Peyer's patch (tissue), 4 donors: ENCODE measurements at places on chromosomes 3 and 15. TPM values are rescaled to one million over a fixed set of nuclear protein-coding genes. Genes with fewer than 3 reads are reported as not detected.

Gene GOLGA8S
- 0.13 TPM for total RNA-seq

Gene ADPRH
- total RNA-seq = 5.0 TPM

Gene GATM
- total RNA-seq = 112 TPM

Gene XXYLT1
- total RNA-seq = 6.5 TPM

Gene CCR9
- total RNA-seq = 2.9 TPM

Gene COL8A1
- total RNA-seq = not detected

Gene ABHD14A
- total RNA-seq = 11.6 TPM

Gene TRIM71
- not detected for total RNA-seq

GRCh38 chr3:127711021-127711695 is 38.4 kb downstream of the ABTB1 start:
- DNase-seq = peak; percentile 24

DNA sequence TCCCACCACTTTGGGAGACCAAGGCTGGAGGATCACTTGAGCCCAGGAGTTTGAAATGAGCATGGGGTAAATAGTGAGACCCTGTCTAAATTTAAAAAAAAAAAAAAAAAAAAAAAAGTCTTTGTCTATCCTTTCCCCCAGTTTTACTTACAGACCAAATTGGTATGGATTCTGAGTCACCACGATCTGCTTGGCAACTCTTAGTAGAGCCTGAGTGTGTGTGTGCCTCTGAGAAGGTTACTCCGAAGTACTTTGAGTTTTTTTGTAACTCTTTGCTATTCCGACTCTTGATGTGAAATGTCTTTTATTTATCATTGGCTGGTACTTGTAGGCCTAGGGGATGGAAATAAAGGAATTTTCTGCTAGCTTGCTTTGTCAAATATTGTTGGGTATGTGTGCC is 63.3 kb downstream of the RBM6 start:
- no peak for DNase-seq

GRCh38 chr3:138438896-138439295 is 4.5 kb downstream of the ESYT3 start:
- DNase-seq = peak; percentile 18

DNA sequence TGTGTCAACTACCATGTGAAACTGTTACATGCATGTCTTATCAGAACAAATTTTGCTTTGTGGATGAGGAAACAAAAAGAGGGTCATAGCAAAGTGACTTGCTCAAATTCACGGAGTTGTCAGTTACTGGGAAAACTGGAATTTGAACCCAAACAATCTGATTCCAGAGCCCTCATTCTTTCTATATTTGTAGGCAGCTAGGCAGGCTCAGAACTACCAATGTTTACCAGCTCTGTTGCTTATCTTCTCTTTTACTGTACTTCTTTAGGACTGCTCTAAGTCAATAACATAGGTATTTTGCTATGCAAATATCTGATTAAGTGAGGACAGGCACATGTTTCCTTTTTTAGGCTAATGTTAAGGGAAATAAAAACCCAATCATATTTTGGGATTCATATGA is 450.5 kb downstream of the ZPLD1 start:
- no peak for DNase-seq

DNA sequence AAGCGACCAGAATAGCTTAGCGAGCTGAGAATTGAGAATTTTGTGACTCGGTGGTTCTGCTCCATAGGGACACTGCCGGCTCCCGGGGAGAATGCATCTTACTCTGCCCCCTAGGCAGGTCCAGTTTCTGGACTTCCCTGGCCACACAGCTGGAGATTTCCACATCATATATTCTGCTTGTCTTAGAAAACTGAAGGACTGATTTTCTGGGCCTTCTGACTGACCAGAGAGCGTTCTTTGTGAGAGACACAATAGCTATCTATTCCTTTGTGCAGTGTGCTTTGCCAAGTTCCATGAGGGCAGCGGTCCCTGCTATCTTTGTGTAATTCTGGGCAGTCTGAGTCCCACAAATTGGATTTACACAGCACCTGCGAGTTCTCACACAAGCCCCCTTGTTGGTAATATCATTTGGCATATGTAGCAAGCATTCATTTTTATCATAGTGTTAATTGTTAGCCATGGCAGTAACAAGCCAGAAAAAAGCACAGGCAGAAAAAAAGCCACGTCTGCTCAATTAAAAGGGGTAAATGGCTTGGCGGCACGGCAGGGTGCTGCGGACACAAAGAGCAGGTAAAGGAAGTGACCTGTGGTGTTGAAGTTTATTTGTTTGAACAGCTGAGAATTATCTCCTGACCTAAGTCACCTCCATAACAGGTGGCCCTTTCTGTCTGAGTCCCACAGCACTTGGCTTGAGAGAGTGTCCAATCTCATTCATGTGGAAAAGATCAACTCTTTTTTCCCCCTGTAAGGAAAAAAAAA is 688.7 kb downstream of the TUSC7 start:
- DNase-seq = no peak

GRCh38 chr3:143657391-143657790 is 190.9 kb downstream of the SLC9A9 start:
- DNase-seq = no peak

- no peak for DNase-seq
Measured at GRCh38 chr3:82707035-82707434, 945.6 kb upstream of the GBE1 start.

DNA sequence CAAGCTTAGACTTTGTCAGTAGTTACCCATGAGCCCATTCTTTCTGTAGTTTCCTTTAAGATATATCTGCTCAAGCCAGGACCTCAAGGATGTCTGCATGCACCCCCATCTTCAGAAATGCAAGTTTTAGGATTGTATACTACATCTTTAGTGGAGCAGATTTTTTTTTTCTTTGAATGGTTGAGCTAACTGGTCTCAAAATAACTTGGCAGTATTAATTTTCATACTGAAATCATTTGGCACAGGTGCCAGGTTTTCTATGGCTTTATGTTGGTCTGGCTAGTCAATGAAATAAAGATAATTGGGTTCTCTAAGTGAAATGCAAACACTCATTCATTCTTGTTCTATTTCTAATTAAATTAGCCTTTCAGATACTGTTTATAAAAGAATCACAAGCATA is 108.9 kb downstream of the ATG7 start:
- DNase-seq = no peak

DNA sequence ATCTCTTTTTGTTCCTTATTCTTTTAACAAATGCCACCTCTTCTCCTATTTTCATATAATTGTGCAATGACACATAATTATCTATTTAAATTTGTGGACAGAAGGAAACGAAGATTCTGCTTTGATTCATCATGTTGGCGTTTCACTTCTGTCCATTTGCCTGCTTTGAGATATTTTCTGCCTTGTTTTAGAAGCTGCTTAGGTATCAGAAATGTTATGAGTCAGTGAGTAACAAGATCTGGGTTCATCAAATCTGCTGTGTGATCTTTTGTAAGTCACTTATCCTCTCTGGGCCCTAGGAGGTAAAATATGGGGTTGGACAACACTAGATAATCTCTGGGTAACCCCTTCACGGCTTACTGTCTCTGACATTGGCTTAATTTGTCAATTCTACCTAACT is 7.3 kb upstream of the MINDY4B start:
- no peak for DNase-seq

DNA sequence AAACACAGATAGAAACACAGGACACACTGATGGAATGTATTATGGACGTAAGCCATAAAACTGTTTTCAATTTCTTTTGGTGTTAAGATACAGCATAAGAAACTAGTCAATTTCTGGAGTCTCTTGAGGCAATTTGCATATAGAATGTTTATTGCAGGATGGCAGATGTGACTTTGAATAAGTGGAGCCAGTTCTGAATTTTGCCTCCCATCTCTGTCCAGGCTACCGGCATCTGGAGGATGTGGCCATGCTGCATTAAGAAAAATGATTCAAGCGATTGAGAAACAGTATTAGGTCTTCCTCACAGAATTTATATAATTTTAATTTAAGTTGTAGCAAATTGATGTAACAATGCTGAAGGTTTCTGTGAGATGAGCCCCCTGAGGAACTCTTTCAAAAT is 81.5 kb downstream of the CHST2 start:
- no peak for DNase-seq

- no peak for DNase-seq
Measured at GRCh38 chr3:2099028-2099671, 484 bp downstream of the CNTN4 start.

GRCh38 chr15:96735632-96736240 is 405.2 kb downstream of the NR2F2 start:
- DNase-seq = no peak

GRCh38 chr3:100483529-100483928 is 8.9 kb upstream of the TMEM45A start:
- no peak for DNase-seq

DNA sequence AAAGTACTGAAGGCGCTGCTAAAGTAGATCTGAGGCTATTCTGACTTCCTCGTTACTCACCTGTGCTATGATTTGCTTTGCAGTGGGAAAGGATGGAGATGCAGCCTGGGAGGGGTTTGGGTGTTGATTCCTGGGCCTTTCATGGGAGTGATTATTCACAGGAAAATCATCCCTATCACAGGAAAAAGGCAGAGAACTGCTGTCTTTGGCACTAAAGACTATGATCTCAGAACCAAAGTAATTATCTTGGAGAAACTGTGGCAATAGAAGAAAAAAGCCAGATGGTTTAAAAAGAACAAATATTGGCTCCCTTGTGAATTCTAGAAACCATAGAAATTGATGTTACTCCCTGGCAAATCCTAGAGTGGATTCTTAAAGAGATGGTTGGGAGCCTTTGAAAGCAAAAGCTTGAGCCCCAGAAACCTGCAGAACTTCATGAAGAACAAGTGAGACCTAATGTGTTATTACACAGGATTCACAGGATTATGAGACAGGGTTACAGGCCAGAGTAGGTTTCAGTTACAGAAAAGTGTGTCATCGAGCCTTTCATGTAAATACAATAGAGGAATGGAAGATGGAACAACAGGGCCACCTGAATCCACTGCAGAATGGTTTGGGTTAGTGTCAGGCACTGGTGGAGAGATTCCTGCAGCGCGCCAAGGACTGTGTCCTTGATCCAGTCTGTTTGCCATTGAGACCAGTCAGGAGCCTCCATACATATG is 85.7 kb downstream of the OXNAD1 start:
- DNase-seq = no peak

DNA sequence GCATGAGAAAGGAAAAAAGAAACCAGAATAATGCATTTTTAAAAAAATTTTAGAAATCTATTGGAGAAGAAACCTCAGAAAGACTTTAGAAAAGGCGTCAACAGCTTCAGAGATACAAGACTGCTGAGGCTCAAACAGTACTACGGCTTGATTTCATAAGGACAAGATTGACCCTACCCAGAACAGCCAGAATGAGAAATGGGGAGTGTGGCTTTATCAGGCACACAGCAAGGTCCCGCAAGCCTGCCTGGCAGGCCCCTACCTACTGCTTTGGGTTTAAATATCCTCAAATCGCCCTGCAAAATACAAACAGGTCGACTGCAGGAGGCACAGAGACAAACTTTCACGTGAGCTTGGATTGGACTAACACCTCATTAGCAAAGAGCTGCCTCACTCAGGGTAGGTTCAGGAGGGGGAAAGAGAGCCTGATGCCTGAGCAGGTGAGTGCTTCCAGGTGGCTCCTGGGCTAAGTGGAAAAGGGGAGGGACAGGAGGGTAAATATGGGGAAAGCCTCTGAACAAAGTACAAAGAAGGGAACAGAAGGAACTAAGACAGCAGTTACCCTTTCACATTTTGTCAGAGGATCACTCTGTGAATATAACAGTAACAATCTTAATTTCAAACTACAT is 87.5 kb downstream of the RORA start:
- no peak for DNase-seq

DNA sequence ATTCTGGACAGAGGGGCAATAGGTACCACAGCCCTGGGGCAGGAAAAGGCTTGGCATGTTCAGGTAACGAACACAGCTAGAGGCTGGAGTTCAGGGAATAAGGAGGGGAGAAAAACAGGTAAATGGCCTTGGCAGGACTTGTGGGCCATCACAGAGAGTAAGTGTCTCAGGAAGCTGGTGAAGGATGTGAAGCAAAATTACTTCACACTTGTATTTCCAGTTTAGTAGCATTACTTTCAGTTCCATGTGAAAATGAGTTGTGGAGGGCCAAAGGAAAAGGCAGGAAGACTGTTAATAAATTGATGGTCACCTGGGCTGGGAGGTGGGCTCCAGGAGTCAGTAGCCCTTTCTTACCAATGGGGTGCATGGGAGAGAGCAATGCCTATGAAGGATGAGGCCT is 25.6 kb downstream of the TRIM42 start:
- no peak for DNase-seq

DNA sequence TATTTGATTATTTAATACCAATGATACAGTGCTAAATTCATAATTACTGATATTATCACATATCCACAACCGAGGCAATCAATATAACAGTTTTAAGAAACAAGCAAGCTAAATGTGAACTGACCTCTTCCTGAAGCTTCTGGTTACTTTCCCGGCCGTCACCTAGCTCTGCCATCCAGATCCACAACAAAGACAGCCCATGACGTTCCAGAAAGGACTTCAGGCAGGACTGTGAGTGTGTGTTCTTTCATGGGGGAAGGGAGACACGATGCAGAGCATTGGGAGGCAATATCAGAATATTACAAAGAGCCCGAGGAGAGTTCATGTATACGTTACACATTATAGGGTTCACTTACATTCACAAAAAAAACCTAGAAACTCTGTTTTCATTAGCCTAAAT is 77.8 kb downstream of the SETD2 start:
- no peak for DNase-seq

DNA sequence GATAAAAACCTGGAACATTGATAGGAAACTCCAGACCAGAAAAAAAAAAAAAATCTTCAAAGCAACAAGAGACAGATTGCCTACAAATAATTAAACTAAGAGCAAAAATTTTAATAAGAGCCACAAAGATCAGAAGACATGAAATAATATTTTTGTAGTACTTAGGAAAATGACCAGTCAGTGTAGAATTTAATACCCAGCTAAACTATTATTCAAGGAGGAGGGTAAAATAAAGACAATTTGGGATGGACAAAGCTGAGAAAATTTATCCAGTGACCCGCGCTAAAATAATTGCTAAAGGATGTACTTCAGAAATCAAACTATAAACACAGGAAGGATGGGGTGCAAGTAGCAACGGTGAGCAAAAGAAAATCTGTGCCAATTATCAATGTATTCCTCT is 133.2 kb downstream of the AQP9 start:
- DNase-seq = no peak

DNA sequence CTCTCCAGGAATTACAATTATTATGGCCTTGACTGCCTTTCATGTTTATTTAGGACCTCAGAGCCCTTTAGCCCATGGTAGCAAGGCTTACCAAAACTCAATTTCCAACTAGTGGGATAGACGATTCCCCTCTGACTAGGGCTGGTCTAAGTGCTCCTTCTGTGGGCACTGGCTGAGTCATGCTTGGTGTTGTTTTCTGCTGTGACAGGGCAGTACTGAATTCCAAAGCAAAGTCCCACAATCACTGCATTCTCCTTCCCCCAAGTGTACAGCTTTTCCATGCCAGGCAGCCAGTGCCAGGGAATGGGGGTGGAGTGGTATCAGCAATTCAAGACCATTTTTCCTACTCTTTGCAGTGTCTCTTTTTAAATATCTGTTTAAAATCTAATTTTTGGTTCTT is 509.0 kb upstream of the NECTIN3 start:
- DNase-seq = no peak

GRCh38 chr15:79572691-79573404 is 140.7 kb downstream of the MINAR1 start:
- no peak for DNase-seq

GRCh38 chr3:192061426-192061825 is 600.5 kb downstream of the PYDC2 start:
- DNase-seq = no peak
